Pancreas (tissue), 10 donors: ENCODE measurements at places on chromosomes 5 and 9. TPM values are rescaled to one million over a fixed set of nuclear protein-coding genes. Genes with fewer than 3 reads are reported as not detected.

The ZDHHC11B gene
- 6.6 TPM for polyA plus RNA-seq

The GBGT1 gene
- polyA plus RNA-seq: 4.5 TPM

The NSMF gene
- polyA plus RNA-seq: 81.0 TPM

The OSMR gene
- polyA plus RNA-seq: 5.5 TPM

The KIAA0825 gene
- polyA plus RNA-seq: 0.49 TPM

The SPAAR gene
- polyA plus RNA-seq: 0.31 TPM

The NHP2 gene
- polyA plus RNA-seq: 84.7 TPM

The P4HA2 gene
- polyA plus RNA-seq: 28.3 TPM

The RASGEF1C gene
- polyA plus RNA-seq: 0.38 TPM

The LTC4S gene
- polyA plus RNA-seq: 10.9 TPM
